T-cell (primary cell): ENCODE measurements at places on chromosomes 3 and 15.

- DNase-seq, result no peak
These were observed 309.6 kb downstream of the TUSC7 start for GRCh38 chr3:117019082-117019713.

DNA sequence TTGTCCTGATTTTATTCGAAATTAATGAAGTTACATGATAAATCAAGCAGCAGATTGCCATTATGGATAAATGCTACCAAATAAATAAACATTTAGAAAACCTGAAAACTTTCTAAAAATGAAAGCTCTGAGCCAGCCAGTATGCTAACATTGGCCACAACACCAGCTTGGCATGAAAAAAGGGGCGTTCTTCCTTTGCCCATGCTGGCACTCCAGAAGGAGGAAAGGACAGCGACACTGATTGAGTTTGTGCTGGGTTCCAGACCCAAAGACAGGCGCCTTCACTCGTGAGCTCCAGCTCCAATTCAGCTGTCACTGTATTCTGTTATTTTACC lies 5.1 kb downstream of the STIMATE start:
- no peak for DNase-seq

GRCh38 chr15:42954291-42954690 lies 33.7 kb upstream of the TTBK2 start:
- DNase-seq, result no peak

GRCh38 chr15:94066046-94066445 lies 165.3 kb upstream of the MCTP2 start:
- no peak for DNase-seq

DNA sequence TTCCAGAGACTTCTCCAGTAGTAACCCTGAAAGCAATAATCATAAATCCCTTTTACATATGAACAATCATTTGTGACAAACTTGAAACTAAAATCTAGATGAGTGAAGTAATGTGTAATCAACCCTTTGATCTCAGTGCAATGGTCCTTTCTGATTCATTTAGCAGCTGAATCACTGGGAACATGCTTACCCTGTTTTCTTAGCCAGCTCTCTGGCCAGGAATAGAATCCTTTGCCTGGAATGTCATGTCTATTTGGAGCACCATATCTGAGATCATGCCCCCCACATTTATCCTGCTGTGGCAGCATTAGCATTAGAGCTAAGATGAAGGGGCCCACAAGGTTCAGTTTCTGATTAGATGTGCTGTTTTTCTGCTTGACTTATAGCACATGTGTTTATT lies 309.8 kb downstream of the OXSM start:
- DNase-seq, result no peak
